ENCODE measurements at places on chromosomes 3 and 15. TPM values are rescaled to one million over a fixed set of nuclear protein-coding genes. Genes with fewer than 3 reads are reported as not detected.
A peak's percentile ranks its signal among the peaks of the same experiment; 100 is the strongest.

DNA sequence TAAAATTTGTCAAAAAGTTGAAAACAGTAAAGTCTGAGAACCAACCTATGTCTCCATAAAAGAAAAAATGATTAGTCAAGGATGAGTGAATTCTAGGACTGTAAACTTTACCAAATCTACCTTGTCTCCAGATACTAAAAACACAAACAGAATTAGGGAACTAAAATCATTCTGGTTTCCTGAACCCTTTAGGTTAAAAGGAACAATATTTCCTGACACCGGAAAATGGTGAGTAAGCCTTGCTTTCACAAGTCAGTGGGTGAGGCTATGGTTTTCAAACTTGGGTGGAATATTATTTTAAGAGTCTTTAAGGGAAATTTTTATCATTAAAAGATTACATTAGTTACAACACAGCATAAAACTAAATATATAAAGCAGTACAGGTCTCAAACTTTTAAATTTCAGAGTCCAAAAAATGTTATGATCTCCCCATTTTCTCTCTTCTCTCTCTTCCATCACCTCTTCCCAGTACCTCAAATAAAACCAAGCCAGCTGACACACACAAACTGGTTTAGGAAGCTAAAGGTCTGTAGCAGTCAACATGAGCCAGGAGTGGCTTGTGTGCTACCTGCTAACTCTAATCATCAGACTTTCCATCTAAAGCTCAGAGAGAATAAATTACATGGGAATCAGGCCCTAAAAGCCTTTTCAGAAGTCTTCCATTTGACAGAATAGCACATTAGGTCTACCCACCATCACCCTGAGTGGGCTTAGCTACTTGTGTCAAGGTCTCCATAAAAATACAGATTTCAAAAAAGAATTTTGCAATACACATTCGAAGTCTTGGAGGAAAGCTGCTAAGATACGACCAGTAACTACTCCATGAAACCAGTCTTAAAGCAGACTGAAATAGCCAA lies 2.2 kb downstream of the SLC12A6 start:
- no peak overlapping the region for H3K4me3 ChIP-seq
- H3K27me3 ChIP-seq = no peaks in the 10 kb centered on the region
- no peak overlapping the region for H3K27ac ChIP-seq

The ERICH6 gene
- 0.24 TPM for total RNA-seq

The CLEC3B gene
- total RNA-seq = 0.81 TPM

DNA sequence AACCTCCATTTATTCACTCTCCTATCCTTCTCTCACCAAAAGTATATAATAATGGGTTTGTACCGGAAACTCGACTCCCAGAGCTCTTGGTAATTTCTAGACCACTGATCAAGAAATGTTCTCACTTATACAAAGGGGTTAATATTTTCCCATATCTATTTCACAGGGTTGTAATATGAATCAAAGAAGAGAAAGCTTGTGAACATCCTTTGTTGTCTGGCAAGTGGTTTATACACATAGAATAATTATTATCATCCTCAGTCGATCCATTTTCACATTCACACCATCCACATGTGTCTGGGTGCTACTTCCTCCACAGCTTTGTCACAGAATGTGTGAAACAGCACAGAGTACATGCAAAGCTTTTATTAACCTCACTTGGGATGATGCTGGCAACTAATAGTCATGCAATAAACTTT lies 29.9 kb upstream of the STT3B start:
- H3K27ac ChIP-seq = no peak overlapping the region
- no peaks in the 10 kb centered on the region for H3K27me3 ChIP-seq
- DNase-seq = no peak
- H3K4me3 ChIP-seq = no peak overlapping the region
- H3K36me3 ChIP-seq = no peaks in the 10 kb centered on the region

The FBXO40 gene
- total RNA-seq = not detected

The PTX3 gene
- 4.3 TPM for total RNA-seq

GRCh38 chr3:71874618-71875017 lies 89.7 kb upstream of the PROK2 start:
- H3K4me3 ChIP-seq = no peak overlapping the region
- no peaks in the 10 kb centered on the region for H3K4me1 ChIP-seq
- H3K27ac ChIP-seq = no peak overlapping the region

DNA sequence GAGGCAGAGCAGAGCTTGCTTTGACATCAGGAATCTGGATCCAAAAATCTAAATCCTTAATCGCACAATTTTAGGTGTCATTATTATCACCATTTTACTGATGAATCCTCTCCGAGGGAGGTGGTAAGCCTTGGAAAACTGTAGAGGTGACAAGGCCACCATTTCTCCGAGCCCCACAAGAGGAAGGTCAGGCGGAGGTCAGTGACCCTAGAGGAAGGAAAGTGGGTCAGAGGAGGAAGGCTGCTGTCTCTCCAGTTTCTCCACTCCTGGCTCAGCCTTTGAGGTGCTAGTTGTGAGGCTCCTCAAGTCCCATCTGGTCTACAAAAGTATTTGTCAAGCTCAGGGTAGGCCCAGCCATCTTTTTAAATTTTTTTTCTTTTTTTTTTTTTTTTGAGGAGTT lies 3.2 kb downstream of the DVL3 start:
- peaks cover 3% of the 10 kb centered on the region for H3K36me3 ChIP-seq
- H3K27me3 ChIP-seq = no peaks in the 10 kb centered on the region
- H3K4me1 ChIP-seq = peaks cover 21% of the 10 kb centered on the region
- H3K4me3 ChIP-seq = no peak overlapping the region

- no peak for DNase-seq
- no peaks in the 10 kb centered on the region for H3K36me3 ChIP-seq
Measured at GRCh38 chr15:45719490-45719889, 84.7 kb downstream of the SQOR start.

DNA sequence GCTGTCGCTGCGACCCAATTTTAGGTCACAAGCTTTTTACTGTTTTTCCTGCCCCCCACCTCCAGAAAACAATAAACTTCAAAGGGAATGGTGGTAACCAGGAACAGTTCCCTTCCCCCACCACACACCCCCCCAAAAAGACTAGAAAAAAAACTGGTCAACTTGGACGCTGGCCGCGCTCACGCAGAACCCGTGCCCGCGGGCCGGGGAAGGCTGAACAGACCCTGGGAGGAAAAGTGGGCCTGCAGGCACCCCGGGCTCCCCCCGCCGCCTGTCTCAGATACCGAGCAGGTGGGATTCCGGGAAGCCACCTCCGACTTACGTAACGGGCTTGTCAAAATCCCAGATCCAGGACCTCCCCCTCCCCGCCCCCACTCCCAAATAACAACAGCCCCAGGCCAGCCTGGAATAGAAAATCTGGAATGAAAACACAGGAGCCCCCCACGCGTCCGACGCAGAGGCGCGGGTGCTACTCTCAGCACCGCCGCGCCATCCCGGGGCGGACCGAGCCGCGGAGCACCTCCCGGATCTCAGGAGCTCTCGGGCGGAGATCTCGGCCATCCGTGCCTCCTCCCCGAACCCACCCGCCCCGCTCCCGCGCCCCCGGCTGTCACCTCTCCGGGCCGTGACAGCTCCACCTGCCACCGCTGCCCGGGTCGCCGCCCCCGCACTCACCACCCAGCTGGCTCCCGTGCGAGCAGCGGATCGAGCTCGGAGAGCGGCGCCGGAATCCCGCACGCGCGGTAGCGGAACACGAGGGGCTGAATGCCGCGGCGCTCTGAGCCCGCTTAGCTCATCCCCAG lies 557 bp downstream of the DENND4A start:
- peak; percentile 68 for DNase-seq
- peak overlapping the region; percentile 83 for H3K27ac ChIP-seq
- H3K4me1 ChIP-seq = peaks cover 17% of the 10 kb centered on the region

DNA sequence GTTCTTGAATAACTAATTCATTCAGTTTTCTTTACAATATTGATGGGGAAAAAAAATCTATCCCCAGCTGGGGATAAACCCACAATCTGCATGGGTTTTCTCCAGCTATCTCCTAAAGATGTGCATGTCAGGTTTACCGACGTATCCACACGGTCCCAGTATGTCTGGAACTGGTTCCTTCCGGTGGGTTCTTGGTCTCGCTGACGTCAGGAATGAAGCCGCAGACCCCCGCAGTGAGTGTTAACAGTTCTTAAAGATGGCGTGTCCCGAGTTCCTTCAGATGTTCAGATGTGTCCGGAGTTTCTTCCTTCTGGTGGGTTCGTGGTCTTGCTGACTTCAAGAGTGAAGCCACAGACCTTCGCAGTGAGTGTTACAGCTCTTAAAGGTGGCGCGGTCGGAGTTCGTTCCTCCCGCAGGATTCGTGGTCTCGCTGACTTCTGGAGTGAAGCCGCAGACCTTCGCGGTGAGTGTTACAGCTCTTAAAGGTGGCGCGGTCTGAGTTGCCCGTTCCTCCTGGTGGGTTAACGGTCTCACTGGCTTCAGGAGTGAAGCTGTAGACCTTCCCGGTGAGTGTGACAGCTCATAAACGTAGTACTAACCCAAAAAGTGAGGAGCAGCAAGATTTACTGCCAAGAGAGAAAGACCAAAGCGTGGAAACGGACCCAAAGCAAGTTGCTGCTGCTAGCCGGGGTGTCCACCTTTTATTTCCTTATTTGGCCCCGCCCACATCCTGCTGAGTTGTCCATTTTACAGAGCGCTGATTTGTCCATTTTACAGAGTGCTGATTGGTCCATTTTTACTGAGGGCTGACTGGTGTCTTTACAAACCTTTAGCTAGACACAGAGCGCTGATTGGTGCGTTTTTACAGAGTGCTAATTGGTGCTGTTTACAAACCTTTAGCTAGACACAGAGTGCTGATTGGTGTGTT lies 195.1 kb upstream of the NR2F2 start:
- no peak overlapping the region for H3K27ac ChIP-seq
- no peaks in the 10 kb centered on the region for H3K36me3 ChIP-seq
- H3K4me1 ChIP-seq = no peaks in the 10 kb centered on the region
- DNase-seq = no peak

GRCh38 chr3:72255791-72256559 lies 471.0 kb upstream of the PROK2 start:
- no peaks in the 10 kb centered on the region for H3K27me3 ChIP-seq
- no peaks in the 10 kb centered on the region for H3K36me3 ChIP-seq
- no peaks in the 10 kb centered on the region for H3K4me1 ChIP-seq
- no peak overlapping the region for H3K4me3 ChIP-seq
- H3K27ac ChIP-seq = no peak overlapping the region
- peak; percentile 23 for DNase-seq

Data from A673 (cell line).